Omental fat pad (tissue), 4 donors: ENCODE measurements at places on chromosomes 1 and 21. TPM values are rescaled to one million over a fixed set of nuclear protein-coding genes. Genes with fewer than 3 reads are reported as not detected.

The HSPG2 gene
- total RNA-seq = 496 TPM

The TRIM45 gene
- 1.1 TPM for total RNA-seq

The ANGPTL3 gene
- not detected for total RNA-seq

The KRTAP6-1 gene
- not detected for total RNA-seq

The MLLT11 gene
- total RNA-seq = 1.1 TPM

The CD1E gene
- not detected for total RNA-seq

The PLPPR4 gene
- total RNA-seq = 8.8 TPM

The GABRD gene
- total RNA-seq = not detected

The CELA3A gene
- total RNA-seq = not detected

The B3GALT5 gene
- total RNA-seq = not detected

The CNTN2 gene
- not detected for total RNA-seq

The CCDC17 gene
- 8.4 TPM for total RNA-seq

The NT5C1A gene
- not detected for total RNA-seq

The FCRL5 gene
- 0.32 TPM for total RNA-seq

- peak; percentile 20 for DNase-seq
Measured at GRCh38 chr1:109790735-109791494, 27.2 kb upstream of the EPS8L3 start.

- no peak for DNase-seq
Measured at GRCh38 chr1:232890340-232890943, 60.0 kb upstream of the NTPCR start.

DNA sequence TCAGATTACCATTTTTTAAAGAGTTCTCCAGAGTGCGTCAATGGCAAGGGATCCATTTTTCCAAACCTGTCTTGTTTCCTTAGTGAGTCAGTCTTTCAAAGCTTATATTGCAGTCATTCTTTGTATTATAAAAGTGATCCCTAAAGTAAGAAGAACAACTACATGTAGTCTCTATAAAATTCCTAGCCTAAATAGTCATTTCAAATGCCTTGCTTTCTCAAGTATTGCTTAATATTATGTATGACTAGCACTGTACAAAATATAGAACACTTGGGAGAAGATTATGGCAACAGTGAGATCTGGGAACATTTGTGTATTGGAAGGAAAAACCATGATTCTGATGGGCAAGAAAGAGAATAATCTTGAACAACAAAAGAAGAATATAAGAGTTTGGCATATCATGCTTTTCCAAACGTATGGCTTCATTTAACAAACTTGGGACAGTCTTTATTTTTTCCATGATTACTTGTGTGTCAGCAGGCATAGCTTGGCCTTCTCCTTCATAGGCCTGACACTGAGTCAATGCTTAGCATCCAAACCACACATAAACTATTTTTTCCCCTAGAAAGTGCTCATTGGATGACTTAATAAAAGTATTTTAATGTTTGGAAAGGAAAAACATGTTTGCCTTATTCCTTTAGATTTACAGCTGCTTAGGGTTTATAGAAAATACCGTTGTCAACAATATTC, 547.4 kb downstream of the LTN1 start:
- DNase-seq = no peak

GRCh38 chr1:89310505-89310904, 37.8 kb upstream of the GBP5 start:
- DNase-seq = no peak

GRCh38 chr1:7062346-7063061, 277.2 kb downstream of the CAMTA1 start:
- DNase-seq = no peak

- no peak for DNase-seq
Measured at GRCh38 chr21:16058896-16059295, 329.1 kb downstream of the USP25 start.

- DNase-seq = no peak
Measured at GRCh38 chr1:232353001-232353400, 276.9 kb downstream of the SIPA1L2 start.

- DNase-seq = no peak
Measured at GRCh38 chr1:15062479-15063099, 91.0 kb upstream of the TMEM51 start.

GRCh38 chr1:236206548-236206947, 64.2 kb downstream of the GPR137B start:
- no peak for DNase-seq

DNA sequence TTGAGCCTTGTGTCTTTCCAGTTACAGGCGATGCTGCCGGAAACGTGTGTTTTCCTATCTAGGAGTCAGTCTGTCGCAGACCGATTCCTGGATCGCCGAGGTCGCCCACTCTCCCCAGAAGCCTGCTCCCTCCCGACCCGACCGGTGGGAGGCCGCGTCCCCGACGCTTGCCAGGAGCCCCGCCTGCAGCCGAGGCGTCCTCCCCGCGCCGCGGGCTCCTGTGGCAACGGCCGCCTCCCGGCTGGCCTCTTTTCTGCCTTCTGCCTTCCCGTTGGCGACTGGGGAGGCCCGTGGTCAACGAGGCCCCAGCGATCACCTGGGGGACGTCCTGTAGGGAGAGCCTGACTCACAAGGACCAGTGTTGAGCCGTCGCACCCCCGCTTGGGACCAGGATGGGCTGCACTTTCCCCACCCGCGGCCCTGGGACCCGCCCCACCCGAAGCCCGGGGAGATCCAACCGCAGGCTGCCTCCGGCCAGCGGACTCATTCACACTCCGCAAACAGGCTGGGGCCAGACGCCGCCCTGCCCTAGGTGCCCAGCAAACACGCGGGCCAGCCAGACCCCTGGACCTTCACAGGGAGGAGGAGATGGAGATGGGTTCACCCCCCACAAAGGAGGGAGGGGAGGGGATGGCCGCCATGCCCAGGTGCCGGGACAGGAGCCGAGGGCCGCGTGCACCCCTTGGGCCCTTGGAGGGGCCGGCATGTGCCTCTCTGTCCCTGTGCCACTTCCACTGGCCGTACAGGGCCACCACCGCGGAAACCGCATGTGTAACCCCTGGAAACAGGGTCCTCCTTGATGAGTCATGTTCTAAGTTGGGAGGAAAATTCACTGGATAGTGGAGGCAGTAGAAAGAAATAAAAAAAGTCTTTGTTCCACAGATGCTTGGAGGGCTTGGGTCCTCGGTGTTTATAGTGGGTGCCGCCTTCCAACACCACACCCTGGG, 7.2 kb upstream of the COL6A1 start:
- DNase-seq = no peak

DNA sequence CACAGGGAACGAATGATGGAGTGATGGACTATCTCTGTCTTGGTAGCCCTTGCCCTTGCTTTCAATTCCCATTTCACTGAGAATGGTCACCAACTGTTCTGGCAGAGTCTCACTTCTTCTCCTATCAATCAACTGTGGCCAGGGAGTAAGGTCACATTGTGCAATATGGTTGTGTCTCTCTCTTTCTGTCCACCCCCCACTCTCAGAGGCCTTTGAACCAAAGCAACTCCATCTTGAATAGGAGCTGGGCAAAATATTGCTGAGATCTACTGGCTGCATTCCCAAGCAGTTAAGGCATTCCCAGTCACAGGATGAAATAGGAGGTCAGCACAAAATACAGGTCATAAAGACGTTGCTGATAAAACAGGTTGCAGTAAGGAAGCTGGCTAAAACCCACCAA, 36.7 kb downstream of the NTMT2 start:
- no peak for DNase-seq
